Cardiac fibroblast (primary cell): ENCODE measurements at places on chromosomes 3 and 15.

DNA sequence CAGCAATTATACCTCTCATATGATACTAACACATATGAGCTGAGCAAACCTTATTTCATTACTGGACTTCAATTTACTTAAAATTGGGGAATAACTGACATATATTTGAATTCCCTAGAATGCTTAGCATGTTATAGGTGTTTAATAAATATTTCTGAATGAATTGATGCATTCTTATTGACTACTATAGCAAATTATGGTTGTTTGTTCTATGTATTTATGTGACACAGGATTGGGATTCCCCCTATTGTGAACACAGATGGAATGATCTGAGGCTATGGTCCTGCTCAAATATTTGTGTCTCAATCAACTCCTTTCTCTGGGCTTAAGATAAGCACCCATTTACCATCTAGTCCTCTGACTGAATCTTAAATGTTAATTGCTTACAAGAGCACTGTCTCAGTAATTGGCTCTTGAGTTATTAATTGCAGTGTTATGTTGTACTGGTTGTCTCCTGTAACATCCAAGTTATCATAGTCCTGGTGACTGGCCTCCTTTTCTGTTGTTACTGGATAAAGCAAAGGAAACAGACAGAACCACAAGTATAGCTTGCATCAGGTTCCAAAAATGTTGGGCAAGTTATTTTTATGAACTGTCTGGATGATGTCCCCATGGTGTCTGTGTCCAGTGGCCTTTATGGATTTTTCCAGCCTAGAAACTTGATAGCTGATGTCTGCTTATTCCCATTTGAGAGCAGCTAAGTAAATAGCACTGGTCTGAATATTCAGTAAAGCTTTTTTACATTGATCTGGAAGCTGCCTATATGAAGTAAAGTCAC is 2.3 kb upstream of the UACA start:
- DNase-seq, result peak; percentile 56

GRCh38 chr15:72983801-72984545 is 68.3 kb upstream of the NEO1 start:
- no peak for DNase-seq

- DNase-seq, result peak; percentile 44
Measured at GRCh38 chr15:70127288-70127746, 29.6 kb upstream of the TLE3 start.

GRCh38 chr3:33171580-33171979 is 47.0 kb downstream of the SUSD5 start:
- DNase-seq, result no peak

DNA sequence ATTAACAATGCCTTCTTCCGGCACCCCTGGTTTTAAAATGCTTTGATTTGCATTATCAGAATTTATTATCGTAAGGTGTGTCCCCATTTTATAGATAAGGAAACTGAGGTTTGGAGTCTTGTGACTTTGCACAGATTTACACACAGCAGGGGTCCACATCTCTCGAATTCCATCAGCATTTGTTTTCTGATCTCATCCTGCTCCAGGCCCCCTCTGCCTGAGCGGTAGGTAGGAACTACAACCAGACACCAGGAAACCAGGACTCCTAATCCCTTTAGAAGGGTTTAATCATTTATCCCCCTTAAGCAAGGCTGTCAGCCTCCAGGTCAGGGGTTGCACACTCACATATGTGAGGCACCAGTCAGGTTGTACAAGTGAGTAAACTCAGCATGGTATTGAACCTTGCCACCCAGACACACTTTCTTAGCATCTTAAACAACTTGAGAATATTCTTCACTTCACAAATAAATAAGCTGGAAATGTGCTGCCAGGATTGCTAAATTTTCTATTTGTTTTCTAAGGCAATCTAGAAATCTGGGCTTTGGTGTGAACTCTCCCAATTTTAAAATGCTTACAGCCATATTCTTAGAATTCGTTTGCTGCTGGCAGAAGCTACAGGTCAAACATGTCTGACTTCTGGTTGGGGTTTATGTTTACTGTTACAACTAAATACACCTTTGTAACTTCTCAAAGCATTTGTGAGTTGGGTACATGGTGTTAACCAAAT is 31.7 kb upstream of the CMTM7 start:
- DNase-seq, result no peak

- no peak for DNase-seq
Measured at GRCh38 chr15:38085114-38085513, 150.7 kb downstream of the TMCO5A start.

DNA sequence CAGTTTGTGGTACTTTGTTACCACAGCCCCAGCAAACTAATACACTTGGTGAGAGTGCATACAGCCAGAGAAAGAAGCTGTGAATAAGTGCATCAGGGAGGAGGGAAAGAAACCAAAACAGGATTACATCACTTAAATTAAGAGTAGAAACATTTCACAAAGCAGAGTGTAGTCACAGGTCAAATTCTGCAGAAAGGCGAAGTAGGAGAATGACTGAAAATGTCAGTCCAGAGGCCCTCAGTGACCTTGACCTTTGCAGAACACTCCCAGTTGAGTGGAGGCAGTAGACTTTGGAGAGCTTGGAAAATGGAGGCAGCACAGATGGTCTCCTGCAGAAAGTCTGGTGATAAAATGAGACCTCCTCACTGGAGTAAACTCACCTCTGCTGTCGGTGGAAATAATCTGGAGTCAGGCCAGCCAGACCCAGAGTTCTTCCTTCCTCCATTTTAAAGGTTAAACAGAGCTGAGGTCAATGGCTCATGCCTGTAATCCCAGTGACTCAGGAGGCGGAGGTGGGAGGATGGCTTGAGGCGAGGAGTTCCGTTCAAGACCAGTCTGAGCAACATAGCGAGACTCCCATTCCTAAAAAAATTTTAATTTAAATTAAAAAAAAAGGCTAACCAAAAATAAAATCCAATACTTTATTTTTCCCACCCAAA is 5.0 kb downstream of the CD86 start:
- DNase-seq, result no peak

DNA sequence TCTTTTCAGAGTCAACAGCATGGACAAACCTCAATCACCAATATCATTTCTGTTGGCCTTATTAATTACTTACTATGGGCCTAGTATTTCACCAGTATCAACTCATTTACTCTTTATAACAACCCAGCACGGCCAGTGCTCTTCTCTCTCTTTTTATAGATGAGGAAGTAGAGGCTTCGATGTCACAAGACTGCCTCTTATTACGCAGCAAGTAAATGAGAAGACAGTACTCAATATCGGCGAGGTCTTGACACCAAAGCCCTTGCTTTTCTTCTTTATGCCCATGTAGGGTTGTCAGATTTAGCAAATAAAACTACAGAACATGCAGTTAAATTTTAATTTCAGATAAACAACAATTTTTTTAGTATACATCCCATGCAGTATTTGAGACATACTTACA is 99.0 kb upstream of the KCNMB2 start:
- DNase-seq, result no peak

GRCh38 chr3:31035681-31036080 is 141.2 kb upstream of the GADL1 start:
- DNase-seq, result no peak

DNA sequence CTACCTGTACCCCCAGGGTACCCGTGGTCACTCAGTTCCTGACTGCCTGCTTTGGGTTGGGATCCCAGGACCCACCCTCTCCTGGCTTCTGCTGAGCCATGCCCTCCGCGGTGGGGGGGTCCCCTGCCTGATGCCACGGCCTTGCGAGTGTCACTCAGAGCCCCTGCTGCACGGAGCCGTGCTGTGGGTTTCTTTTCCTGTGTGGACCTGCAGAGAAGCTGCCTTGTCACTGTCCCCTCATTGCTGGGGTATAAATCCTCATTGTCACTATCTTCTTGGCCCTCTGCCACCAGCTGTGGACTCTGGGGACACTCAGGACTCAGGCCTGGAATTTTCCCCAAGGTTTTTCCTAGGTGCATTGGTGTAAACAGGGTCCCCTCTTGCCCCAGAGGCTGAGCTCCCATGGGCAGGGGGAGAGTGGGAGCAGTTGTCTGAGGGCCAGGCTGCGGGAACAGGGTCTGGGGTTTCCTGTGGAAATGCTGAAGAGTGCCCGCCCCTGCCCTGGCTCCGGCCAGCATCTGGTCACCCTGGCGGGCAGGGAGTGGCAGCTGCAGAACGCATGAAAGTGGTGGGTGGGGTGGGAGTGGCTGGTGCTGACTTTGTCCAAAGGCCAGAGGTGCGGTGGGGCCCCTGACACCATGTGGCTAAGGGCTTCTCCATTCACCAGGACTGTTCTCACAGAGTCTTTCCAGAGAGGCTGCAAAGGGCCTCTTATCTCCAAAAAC is 191.7 kb downstream of the GOLGA6L6 start:
- DNase-seq, result no peak

DNA sequence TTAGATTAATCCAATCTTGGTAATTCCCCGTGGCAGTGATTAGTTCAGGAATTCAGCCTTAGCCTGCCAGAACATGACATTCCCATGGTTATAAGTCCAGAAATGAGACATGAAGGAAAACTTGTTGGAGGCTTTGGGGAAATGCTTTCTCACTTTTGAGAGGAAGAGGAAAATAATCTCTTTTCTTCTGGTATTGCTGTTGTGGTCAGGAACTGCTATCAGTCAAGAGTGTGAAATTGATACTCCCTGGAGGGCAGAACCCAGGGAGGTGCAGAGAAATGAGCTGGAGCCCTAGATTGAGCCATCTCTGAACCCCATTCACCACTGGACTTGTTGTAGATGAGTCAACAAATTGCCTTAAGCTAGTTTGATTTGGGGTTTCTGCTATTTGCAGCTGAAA is 38.6 kb upstream of the APH1B start:
- DNase-seq, result peak; percentile 83

GRCh38 chr3:192655040-192655439 is 72.3 kb downstream of the FGF12 start:
- DNase-seq, result no peak

- DNase-seq, result peak; percentile 49
Measured at GRCh38 chr3:40951636-40952035, 247.7 kb upstream of the CTNNB1 start.

GRCh38 chr3:31962801-31963205 is 18.3 kb downstream of the OSBPL10 start:
- DNase-seq, result peak; percentile 76

DNA sequence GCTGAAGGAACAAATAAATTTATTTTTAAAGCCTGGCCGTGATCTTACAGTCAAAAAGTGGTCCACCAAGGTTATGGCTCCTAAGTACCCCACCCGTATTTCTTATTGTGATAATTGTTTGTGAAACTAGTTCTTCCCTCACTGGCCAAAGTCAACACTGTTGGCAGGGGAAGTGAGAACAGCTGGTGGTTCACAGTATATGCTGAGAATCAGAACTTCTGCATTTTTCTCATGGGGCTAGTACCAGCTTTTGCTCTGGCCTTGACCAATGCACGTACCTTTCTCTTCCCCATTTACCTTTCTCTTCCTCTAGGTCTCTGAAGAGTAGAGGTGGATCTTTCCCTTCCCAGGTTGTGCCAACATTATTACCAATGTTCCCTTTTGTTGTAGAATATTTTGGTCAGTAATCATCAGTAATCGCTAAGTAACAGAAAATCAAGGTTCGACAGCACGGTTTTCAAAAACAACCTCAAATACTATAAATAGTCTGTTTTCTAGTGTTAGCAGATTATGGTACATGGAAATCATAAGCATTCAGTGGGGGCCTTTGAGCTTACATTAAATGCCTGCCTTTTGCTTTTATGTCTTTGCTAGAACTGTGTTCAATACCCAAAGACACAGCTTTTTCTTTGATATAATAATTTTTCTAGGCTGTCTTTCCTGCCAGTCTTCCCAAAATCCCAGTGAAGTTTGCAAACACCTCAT is 268.0 kb downstream of the LPP start:
- peak; percentile 51 for DNase-seq

DNA sequence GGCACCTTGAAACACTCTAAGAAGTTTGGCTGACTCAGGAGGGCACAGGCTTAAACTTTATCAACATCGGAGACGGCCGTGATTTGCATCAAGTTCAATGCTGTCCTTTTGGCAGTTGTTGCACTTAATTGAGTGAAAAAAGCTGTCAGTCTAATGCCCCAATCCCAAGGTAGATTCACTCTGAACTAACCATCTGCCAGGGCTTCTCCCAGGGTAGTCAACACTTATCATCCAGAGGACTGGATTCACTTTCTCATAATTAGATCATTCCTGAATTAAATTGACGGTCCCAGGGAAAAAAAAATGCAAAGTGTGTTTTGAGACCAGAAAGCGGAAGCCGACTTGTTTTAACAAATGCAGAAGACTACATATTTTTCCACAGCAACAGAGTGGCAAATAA is 28.5 kb downstream of the RORA start:
- no peak for DNase-seq

GRCh38 chr3:14861031-14861430 is 42.3 kb downstream of the FGD5 start:
- peak; percentile 7 for DNase-seq

DNA sequence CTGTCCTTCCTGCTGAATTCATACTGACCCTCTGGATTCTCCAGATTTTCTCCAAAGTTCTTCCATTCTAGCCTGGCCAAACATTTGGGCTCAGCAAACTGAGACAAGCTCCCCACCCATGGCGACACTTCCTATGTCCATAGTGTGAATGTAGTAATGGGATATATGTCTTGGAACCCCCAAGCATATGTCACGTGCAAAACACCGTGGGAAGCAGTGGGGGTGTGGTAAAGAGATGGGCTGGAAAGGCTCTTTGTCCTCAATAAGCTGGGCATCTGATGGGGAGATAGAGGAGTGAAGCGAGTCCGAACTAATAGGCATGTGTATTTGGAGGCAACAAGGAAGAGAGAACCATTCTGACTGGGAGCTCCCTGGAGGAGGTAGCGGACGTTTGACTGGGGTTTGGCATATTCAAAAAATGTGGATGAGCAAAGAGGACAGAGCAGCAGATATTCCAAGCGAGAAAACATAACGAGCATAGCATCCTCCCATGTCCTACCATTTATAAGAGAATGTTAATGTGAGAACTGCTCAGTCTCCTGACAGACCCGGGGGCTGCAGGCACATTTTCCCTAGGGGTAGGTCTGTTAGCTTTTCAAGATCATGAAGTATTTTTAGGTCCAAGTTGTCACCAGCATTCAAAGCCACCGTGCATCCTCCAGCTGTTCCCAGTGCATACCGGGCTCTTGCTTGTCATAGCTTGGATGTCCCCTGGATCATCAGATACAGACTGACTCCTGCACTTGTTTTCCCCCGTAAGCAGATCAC is 25.6 kb downstream of the TPM1 start:
- no peak for DNase-seq

DNA sequence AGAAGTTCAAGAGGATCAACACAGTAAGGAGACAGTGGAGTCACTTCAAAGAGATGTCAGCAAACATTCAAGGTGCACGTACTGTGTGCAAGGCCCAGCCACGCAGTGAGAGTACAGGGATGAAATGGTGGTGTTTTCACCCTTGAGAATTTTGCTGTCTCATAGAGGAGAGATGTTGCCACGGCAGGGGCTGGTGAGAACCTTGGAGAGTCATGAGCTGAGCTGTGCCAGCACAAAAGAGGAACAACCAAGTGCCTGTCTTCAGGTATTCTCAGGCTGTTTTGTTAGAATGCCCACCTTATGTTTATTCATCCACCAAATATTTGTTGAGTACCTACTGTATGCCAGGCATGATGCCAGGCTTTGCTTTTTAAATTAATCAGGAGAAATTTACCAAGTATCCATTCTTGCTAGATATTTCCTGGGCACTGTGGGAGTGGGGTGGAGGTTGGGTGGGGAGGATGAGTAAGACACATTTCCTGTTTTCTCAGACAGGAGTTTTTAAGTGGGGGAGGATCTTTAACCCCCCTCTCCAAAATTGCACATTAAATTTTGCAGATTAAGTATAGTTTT is 72.6 kb downstream of the SLC6A11 start:
- no peak for DNase-seq

- DNase-seq, result no peak
Measured at GRCh38 chr15:70584838-70585706, 178.3 kb downstream of the UACA start.

GRCh38 chr15:29747837-29748417 is 74.3 kb downstream of the TJP1 start:
- DNase-seq, result peak; percentile 53

- DNase-seq, result no peak
Measured at GRCh38 chr15:73019154-73019553, 33.1 kb upstream of the NEO1 start.
